Endodermal cell (in vitro differentiated cells): ENCODE measurements at places on chromosomes 12 and 14. TPM values are rescaled to one million over a fixed set of nuclear protein-coding genes. Genes with fewer than 3 reads are reported as not detected.

- H3K27ac ChIP-seq = no peak overlapping the region
- H3K4me1 ChIP-seq = peaks cover 2% of the 10 kb centered on the region
- DNase-seq = no peak
- H3K27me3 ChIP-seq = no peaks in the 10 kb centered on the region
These were observed 86.0 kb upstream of the LGR5 start for GRCh38 chr12:71353607-71354006.

- no peaks in the 10 kb centered on the region for H3K4me1 ChIP-seq
- H3K27me3 ChIP-seq = no peaks in the 10 kb centered on the region
- no peak overlapping the region for H3K4me3 ChIP-seq
- DNase-seq = no peak
- peaks cover 16% of the 10 kb centered on the region for H3K36me3 ChIP-seq
These were observed 32.5 kb upstream of the MYRFL start for GRCh38 chr12:69792533-69792932.

GRCh38 chr12:77751939-77752338 lies 78.8 kb upstream of the NAV3 start:
- no peaks in the 10 kb centered on the region for H3K27me3 ChIP-seq
- H3K4me1 ChIP-seq = peaks cover 7% of the 10 kb centered on the region
- no peak overlapping the region for H3K4me3 ChIP-seq
- no peaks in the 10 kb centered on the region for H3K36me3 ChIP-seq

DNA sequence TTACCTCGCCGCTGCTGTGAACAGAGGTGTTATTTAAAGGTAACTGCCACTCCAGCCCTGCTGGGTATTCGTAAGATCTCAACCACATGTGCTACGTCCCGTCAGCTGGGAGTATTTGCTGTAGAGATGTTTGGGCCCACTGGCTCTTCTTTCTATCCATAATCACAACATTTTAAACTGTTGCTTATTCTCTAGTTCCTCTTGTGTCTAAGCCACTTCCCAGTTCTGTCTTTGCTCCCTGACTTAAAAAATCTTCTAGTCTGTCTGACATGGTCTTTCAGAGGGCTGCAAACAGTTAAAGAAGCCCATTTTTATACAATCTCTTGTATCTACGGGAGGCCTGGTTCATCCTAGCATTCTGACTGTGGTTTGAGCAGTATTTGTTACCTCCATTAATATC lies 33.2 kb upstream of the HELB start:
- H3K4me1 ChIP-seq = no peaks in the 10 kb centered on the region
- no peak for DNase-seq
- H3K4me3 ChIP-seq = no peak overlapping the region
- H3K27me3 ChIP-seq = no peaks in the 10 kb centered on the region

- no peak overlapping the region for H3K4me3 ChIP-seq
- DNase-seq = no peak
- H3K4me1 ChIP-seq = no peaks in the 10 kb centered on the region
- no peaks in the 10 kb centered on the region for H3K27me3 ChIP-seq
- no peak overlapping the region for H3K27ac ChIP-seq
- H3K36me3 ChIP-seq = no peaks in the 10 kb centered on the region
These were observed 498.9 kb downstream of the DIO2 start for GRCh38 chr14:79712302-79712950.

The GPR84 gene
- not detected in 3 replicates for total RNA-seq

The COX8C gene
- not detected in 2 replicates for total RNA-seq

The MYF5 gene
- not detected in 2 replicates for total RNA-seq

The LRCOL1 gene
- not detected in 3 replicates for total RNA-seq

The PPFIBP1 gene
- 98.5 to 132 TPM (median 108 TPM) in 3 replicates for total RNA-seq

The CLEC1A gene
- not detected in 2 replicates for total RNA-seq

The ABCD2 gene
- total RNA-seq = not detected in 3 replicates

The OAS3 gene
- 0.12 to 0.69 TPM (median 0.64 TPM) in 3 replicates for total RNA-seq

The TMEM19 gene
- total RNA-seq = 11.5 to 20.5 TPM (median 12.7 TPM) in 3 replicates
